ENCODE measurements at places on chromosomes 3 and 15. TPM values are rescaled to one million over a fixed set of nuclear protein-coding genes. Genes with fewer than 3 reads are reported as not detected.

- H3K4me3 ChIP-seq = no peak overlapping the region
- peaks cover 42% of the 10 kb centered on the region for H3K4me1 ChIP-seq
- H3K27me3 ChIP-seq = no peaks in the 10 kb centered on the region
- no peak for DNase-seq
- no peak overlapping the region for H3K27ac ChIP-seq
These were observed 173.8 kb upstream of the BCL6 start for GRCh38 chr3:187919048-187919447.

GRCh38 chr15:27479296-27480140, 508.5 kb downstream of the GABRG3 start:
- no peak overlapping the region for H3K27ac ChIP-seq
- no peak for DNase-seq
- H3K4me3 ChIP-seq = no peak overlapping the region
- H3K36me3 ChIP-seq = no peaks in the 10 kb centered on the region

INSYN1 gene
- 5.8 TPM for total RNA-seq

GRCh38 chr3:45552794-45553371, 41.7 kb upstream of the LIMD1 start:
- H3K27ac ChIP-seq = no peak overlapping the region
- H3K27me3 ChIP-seq = no peaks in the 10 kb centered on the region
- no peak overlapping the region for H3K4me3 ChIP-seq
- no peak for DNase-seq
- peaks cover 21% of the 10 kb centered on the region for H3K4me1 ChIP-seq

DNA sequence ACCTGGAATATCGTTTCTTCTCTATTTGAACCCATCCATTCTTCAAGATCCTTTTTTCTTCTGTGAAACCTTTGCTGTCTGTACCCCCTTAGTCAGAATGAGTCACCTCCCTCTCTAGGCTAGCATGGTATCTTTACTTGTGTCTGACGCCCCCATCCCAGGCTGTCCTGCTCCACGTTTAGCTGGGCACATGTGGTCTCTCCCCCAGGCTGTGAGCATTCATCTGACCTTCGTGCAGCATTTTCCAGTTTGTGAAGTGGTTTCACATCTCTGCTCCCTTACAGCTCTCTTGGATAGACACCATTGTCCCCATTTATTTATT, 14.3 kb upstream of the TLE3 start:
- DNase-seq = no peak
- H3K36me3 ChIP-seq = no peaks in the 10 kb centered on the region
- H3K27me3 ChIP-seq = peaks cover 39% of the 10 kb centered on the region
- peak overlapping the region; percentile 40 for H3K4me3 ChIP-seq

GRCh38 chr3:134039161-134039862, 9.6 kb upstream of the SLCO2A1 start:
- DNase-seq = no peak
- no peaks in the 10 kb centered on the region for H3K27me3 ChIP-seq
- peak overlapping the region; percentile 66 for H3K27ac ChIP-seq
- H3K4me1 ChIP-seq = no peaks in the 10 kb centered on the region

MUC20 gene
- total RNA-seq = 19.7 TPM

KBTBD13 gene
- total RNA-seq = not detected

DNA sequence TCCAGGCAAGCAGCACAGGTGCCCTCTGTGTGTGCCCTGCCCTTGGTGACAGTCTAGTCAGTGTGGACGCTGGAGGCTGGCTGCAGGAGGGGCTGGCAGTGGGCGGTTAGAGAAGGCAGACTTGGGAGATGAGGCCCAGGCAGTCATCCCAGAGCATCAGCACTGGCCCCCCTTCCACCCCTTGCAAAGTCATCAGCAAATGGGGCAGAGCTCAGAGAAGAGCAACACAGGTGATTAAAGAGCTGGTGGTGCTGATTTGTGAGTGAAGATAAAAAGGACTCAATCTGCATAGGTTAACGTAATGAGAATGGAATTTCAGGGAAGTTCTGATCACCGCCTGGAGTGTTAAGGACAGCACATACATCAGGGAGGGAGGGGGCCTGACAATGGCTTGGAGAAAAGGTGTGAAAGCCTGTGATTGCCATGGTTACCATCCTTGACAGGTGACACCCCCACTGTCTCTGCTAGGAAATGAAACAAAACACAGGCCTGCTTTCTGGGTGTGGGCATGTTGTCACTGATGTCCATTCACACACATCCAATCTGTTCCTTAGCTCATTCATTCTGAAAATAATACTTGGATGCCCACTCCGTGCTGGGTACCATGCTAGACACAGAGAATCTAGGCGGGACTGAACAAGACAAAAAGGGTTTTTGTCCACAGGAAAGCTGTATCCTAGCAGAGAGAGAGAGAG, 269.6 kb upstream of the ST8SIA2 start:
- H3K36me3 ChIP-seq = peaks cover 40% of the 10 kb centered on the region
- H3K4me1 ChIP-seq = peaks cover 23% of the 10 kb centered on the region
- H3K4me3 ChIP-seq = peak overlapping the region; percentile 56
- no peak for DNase-seq
